M059J (cell line): ENCODE measurements at places on chromosomes 11 and 22. TPM values are rescaled to one million over a fixed set of nuclear protein-coding genes. Genes with fewer than 3 reads are reported as not detected.

The A4GALT gene
- total RNA-seq: 2.5 and 2.9 TPM in 2 replicates

The GAB4 gene
- total RNA-seq: not detected in 2 replicates

The PNPLA5 gene
- total RNA-seq: 0.05 TPM in 1 of 2 replicates, not detected in the other

The MRGPRG gene
- not detected in 2 replicates for total RNA-seq

The B4GALNT4 gene
- 2.8 and 9.4 TPM in 2 replicates for total RNA-seq

The TSSK2 gene
- total RNA-seq: not detected in 2 replicates

The TUBA8 gene
- total RNA-seq: 1.3 and 1.7 TPM in 2 replicates

The DEUP1 gene
- not detected in 2 replicates for total RNA-seq

The ARHGEF17 gene
- 6.0 and 17.5 TPM in 2 replicates for total RNA-seq

The CNGA4 gene
- total RNA-seq: not detected in 2 replicates

DNA sequence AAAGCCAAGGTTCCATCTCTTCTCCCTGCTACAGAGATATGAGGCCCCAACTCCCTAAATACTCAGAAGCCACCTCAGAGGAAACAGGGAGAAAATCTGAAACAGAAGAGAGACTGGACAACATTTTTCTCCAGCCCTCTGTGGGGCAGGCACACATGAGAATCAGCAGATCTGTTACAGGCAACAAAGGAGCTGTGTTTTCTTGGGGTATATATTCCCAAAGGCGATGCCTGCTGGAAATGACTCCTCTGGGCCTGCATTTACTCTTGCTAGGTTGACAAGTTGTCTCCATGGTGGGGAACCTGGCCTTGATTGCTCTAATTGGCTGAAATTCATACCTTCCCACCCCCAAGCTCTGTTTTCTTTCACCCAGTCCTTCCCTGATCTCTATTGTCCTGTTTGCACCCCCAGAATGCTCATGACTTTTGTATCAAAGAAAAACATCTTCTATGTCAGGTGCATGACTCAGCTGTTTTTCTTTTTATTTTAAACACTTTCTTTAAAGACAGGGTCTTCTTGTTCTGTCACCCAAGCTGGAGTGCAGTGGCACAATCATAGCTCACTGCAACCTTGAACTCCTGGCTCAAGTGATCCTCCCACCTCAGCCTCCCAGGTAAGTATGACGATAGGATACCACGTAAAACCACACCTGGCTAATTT is 23.5 kb upstream of the P2RY6 start:
- DNase-seq: no peak

- peak; percentile 17 for DNase-seq
Measured at GRCh38 chr11:74949753-74950137, 679 bp downstream of the SPCS2 start.

GRCh38 chr11:47553406-47553743 is 443 bp upstream of the CELF1 start:
- DNase-seq: no peak

GRCh38 chr22:46353483-46354105 is 18.1 kb downstream of the TRMU start:
- DNase-seq: no peak

GRCh38 chr11:122309262-122309925 is 193.4 kb upstream of the BLID start:
- DNase-seq: peak; percentile 8

- DNase-seq: no peak
Measured at GRCh38 chr11:105858841-105859240, 163.2 kb downstream of the MSANTD4 start.

- DNase-seq: peak; percentile 80
Measured at GRCh38 chr11:104700609-104701008, 197.7 kb downstream of the CASP12 start.

DNA sequence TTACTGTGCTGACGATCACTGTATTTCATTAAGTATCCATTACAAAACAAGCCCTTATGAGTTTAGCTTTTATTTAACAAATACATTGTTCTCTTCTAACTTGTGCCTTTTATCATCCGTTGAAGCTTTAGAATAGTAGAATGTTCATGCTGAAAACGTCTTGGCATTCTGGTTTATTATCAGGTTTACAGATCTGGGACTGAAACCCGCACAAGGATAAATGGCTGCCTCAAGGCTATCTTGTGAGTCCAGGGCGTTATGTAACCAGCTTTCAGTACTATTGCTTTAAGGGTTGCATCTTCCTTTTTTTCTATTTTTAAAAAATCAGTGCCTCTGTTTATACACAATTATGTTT is 66.6 kb upstream of the PRODH start:
- DNase-seq: no peak

GRCh38 chr11:59556115-59556916 is 45.0 kb downstream of the OR4D9 start:
- DNase-seq: peak; percentile 89

DNA sequence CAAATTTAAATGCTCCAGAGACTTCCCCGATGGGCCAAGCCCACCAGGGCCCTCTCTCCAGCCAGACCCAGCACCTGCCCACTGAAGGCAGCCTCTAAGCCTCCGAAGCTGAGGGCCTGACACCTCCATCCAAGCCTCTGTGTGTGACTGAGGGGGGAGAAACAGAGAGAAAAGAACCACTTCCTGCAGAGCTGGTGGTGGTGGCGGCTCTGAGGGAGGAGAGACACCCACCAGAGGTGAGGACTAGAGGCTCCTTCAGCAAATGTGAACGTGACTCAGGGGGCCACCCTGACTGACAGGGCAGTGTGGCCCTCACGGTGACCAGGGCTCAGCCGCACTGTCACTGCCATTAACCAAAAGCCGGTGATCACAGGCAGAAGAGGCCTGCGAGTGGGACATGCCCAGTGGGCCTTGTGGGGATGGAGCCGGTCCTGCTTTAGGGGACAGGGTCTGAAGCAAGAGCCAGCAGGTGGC is 31.0 kb upstream of the CD5 start:
- no peak for DNase-seq
